Calu3 (cell line): ENCODE measurements at places on chromosomes 2 and 18. TPM values are rescaled to one million over a fixed set of nuclear protein-coding genes. Genes with fewer than 3 reads are reported as not detected.

ZNF142 gene
- 42.8 and 43.3 TPM in 2 replicates for total RNA-seq

CPLX4 gene
- total RNA-seq, result not detected in 2 replicates

TTC27 gene
- 20.1 and 22.0 TPM in 2 replicates for total RNA-seq

SEPTIN10 gene
- total RNA-seq, result 64.3 and 72.2 TPM in 2 replicates

FBXO15 gene
- 1.5 and 1.7 TPM in 2 replicates for total RNA-seq

KCNG3 gene
- total RNA-seq, result 0.73 and 0.94 TPM in 2 replicates

CFAP65 gene
- 0.68 and 1.3 TPM in 2 replicates for total RNA-seq

DNA sequence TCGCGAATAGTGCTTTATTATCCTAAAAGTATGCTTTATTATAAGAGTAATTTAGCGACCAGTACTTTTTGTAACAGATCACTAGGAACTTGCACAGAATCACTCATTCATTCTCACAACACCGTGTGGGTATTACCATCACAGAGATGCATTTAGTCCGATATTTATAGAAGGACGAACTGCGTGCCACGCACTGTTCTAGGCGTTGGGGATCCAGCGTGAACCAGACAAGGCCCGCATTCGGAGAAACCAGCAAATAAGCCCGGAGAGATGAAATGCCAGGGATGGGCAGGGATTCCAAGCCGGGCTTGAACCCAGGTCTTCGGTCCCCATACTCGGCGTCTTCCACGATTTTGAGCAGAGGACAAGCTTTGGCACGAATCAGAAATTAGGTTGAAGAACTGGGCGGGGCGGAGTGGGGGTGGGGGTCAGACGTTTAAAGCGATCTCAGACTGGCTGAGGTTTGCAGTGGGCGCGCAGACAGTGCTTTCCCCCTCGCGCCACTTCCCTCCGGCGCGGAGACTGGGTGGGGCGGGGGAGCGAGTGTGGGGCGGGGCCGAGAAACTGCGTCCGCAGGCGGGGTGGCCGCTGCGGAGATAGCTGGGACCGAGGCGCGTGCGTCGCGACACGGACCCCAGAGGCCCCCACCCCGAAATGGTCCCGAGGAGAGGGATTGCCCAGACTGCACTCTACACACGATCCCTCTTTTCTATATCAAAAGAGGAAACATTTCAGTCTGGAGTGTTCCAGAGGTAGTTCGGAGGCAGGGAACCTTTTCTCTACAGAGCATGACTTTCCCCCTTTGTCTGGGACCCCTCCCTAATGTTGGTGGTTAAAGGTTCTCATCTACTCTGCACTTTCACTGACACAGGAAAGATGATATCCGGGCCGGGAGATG lies 1.1 kb upstream of the CXCR4 start:
- H3K4me3 ChIP-seq, result peak overlapping the region; percentile 88
- DNase-seq, result peak; percentile 37
- peaks cover 21% of the 10 kb centered on the region for H3K4me1 ChIP-seq
- H3K27ac ChIP-seq, result no peak overlapping the region
- H3K36me3 ChIP-seq, result peaks cover 35% of the 10 kb centered on the region

DNA sequence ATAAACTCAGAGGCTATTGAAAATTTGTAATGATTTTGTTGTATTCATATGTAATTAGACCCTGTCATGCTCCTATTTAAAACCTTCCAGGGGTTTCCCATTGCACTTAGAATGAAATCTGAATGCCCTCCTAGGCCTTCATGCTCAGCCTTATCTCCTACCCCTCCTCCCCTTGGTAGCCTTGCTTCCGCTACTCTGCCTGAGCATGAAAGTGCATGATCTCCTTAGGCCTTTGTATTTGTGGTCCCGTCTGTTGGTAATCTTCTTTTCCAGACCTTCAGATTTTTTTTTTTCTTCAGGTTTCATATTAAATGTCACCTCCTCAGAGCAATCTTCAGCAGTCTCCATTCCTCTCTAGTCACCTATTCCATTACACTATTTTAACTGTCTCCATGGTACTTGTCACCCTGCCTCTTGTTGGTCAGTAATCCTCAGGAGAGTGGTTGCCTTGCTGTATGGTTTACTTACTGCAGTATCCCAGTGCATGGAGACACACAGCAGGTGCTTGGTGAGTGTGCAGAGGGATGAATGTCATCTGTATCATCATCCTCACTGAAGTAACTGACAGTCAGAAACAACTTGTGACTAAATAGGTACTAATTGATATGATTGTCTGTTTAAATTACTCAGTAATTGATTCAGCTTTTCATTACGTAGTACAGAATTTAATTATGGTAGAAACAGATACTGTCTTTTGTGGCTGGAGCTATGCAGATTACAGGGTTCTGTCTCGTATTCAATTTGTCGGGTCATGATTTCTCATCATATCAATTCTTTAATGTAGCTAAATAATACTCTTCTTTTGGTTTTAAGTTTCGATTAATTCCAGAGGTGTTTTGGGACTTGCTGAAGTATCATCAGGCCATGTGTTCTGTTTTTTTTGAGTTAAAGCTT lies 63.9 kb downstream of the PHLPP1 start:
- no peaks in the 10 kb centered on the region for H3K36me3 ChIP-seq
- H3K27me3 ChIP-seq, result no peaks in the 10 kb centered on the region
- H3K4me1 ChIP-seq, result peaks cover 27% of the 10 kb centered on the region

GRCh38 chr2:2507417-2507997 lies 176.4 kb upstream of the MYT1L start:
- H3K27ac ChIP-seq, result no peak overlapping the region
- no peak overlapping the region for H3K4me3 ChIP-seq
- no peaks in the 10 kb centered on the region for H3K27me3 ChIP-seq

DNA sequence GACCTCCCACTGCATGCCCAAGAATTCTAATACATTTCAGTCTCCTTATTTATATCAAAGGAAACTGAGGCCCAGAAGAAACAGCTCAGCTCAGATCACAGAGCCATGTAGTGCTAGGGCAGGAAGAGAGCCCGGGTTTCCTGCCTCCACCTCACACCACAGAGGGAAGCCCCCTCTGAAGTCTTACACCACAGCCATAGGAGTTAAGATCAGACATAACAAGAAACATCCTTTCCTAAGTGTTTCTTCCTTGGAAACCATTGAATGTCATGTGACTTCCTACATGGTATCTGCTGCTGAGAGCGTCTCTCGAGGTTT lies 102.1 kb downstream of the MTCL1 start:
- no peak for DNase-seq
- H3K27ac ChIP-seq, result no peak overlapping the region
- no peaks in the 10 kb centered on the region for H3K27me3 ChIP-seq
- peaks cover 41% of the 10 kb centered on the region for H3K4me1 ChIP-seq
- H3K36me3 ChIP-seq, result peaks cover 73% of the 10 kb centered on the region

DNA sequence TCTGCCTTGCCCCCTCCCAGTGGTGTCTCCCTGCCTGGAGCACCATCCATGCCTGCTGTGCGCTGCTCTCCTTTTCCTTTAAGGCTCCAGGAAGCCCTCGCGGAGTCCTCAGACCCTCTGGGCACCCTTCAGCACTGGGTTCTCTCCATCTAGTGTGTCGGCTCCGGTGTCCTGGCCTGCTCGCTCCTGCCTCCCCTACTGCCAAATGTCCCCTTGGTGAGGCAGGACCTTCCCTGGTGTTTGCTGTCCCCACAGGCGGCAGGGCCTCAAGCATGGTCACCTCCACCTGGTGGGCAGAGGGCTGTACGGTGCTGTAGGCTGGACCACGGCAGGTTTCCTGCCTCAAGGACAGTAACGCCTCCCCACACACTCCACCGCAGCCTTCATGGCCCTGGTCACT lies 90.2 kb downstream of the DGKD start:
- peak overlapping the region; percentile 22 for H3K27ac ChIP-seq
- peaks cover 13% of the 10 kb centered on the region for H3K4me1 ChIP-seq
- no peaks in the 10 kb centered on the region for H3K27me3 ChIP-seq

DNA sequence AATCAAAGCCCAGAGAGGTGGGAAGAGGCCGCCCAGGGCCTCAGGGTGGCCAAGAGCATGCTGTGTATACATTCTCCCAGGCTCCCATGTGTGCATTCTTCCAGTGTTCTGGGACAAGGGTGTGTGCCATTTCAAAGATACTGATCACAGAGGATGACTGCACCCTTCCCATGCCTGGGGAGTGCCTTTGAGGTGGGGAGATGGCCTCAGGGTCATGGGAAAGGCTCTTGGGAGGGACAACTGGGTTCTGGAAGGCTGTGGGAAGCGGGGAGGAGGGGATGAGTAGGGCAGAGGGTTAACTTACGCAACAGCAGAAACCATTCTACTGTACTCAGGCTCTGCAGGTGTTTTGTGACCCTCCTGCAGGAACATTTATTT lies 40.9 kb downstream of the KLHL29 start:
- H3K27ac ChIP-seq, result no peak overlapping the region
- no peaks in the 10 kb centered on the region for H3K27me3 ChIP-seq
- no peak for DNase-seq

- H3K36me3 ChIP-seq, result no peaks in the 10 kb centered on the region
- no peak overlapping the region for H3K4me3 ChIP-seq
- no peaks in the 10 kb centered on the region for H3K27me3 ChIP-seq
- peaks cover 24% of the 10 kb centered on the region for H3K4me1 ChIP-seq
- no peak overlapping the region for H3K27ac ChIP-seq
Measured at GRCh38 chr2:45857275-45857609, 205.8 kb downstream of the PRKCE start.

DNA sequence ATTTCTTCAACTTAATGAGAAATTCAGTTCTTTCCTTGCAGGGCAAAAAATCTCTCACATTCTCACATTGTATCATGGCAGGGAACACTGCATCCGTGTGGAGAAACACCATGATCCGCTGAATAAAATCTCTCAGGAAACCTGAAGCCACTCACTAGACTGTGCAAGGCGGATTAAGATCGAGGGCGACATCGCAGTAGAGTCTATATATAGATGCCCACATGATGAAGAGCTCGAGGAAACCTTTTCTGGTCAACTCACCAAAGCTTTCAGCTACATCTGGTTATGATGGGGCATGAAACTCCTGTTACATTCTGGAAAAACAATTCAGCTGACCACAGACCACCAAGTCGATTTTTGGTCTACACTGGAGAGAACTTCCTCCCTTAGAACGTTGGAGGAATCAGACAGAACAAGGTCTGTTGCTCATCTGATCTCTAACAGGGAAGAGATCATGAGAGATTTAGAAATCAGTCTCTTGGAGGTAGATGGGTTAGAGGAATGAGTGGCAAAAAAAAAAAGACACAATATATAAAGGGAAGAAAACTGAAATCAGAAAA lies 162.9 kb upstream of the ZNF516 start:
- no peaks in the 10 kb centered on the region for H3K4me1 ChIP-seq
- no peak overlapping the region for H3K27ac ChIP-seq
- H3K4me3 ChIP-seq, result no peak overlapping the region
- H3K36me3 ChIP-seq, result no peaks in the 10 kb centered on the region

DNA sequence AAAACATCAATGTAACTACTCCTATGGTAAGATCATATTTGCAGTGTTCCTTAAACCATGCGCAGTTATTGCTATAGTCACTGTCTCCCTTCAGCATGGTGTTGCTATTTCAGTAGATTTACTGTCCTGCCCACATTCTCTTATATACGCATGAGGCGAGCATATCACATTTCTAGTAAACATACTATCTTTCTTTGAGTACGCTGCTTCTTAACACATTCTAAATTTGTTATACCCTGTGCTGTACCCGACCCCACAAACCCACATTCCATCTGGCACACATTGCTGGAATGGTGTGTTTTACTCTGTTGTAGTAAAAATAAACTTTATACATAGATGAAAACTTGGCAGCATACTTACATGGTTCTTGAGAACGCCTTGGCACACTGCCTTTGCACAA lies 163.3 kb downstream of the QPCT start:
- H3K27me3 ChIP-seq, result no peaks in the 10 kb centered on the region
- DNase-seq, result no peak
- peaks cover 8% of the 10 kb centered on the region for H3K4me1 ChIP-seq
- H3K27ac ChIP-seq, result no peak overlapping the region
- H3K36me3 ChIP-seq, result no peaks in the 10 kb centered on the region
- H3K4me3 ChIP-seq, result no peak overlapping the region

DNA sequence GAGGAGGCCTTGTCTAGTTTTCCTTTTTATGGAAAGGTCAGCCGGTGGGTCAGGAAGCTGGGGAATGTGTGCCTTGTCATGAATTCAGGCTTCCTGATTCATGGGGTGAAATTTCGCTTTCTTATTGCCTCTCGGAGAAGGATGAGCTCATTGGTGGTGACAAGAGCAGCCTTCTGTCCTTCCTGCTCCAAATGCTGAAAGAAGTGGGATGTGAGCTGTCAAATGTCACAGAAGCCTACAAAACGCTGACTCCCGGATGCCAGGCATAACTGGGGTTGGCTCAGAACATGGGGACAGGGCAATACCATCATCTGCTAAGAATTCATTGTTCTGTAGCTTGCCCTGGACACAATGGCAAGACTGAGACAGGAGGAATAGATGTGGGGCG lies 55.8 kb upstream of the FAM136A start:
- no peak for DNase-seq
- no peak overlapping the region for H3K4me3 ChIP-seq
- peaks cover 37% of the 10 kb centered on the region for H3K4me1 ChIP-seq
- H3K36me3 ChIP-seq, result no peaks in the 10 kb centered on the region
